ENCODE measurements at places on chromosomes 1 and 21.

- DNase-seq = no peak
These were observed 96.9 kb downstream of the RGL1 start for GRCh38 chr1:183901748-183902330.

DNA sequence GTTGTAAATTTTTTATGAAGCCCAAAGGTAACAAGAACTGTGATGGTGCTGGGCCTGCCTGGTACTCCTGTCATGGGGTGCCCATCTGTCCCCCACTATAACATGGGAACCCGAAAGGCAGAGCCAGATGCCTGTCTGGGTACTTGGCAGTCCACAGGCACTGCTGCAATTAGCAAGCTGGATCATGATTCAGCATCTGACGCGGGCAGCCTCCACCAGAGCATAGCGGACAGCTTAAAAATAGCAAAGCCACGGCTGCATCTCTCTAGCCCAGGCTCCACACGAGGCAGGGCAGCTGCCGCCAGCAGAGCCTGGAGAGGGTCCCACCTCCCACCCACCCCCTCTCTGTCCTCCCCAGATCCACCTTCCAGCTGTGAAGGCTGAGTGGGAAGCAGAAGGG lies 22.9 kb downstream of the SUSD4 start:
- no peak for DNase-seq

GRCh38 chr1:173356191-173356762 lies 120.9 kb upstream of the PRDX6 start:
- DNase-seq = no peak

DNA sequence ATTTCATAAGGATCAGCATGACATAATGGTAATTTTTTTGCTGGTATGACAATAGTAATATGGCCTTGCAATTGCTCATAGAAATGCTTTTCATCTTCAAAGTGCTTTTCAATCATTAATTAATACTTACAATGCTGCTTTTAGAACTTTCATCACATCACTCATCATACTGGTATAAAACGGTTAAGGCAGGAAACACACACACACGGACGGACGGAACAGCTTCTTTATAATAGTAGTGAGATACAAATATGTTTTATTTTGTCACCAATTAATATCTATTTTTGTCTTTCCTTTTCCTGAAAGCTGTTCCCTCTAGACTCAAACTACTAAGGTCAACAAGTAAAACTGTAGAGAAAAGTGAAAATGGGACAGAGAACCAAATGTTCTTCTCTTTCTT lies 353.9 kb upstream of the PKN2 start:
- no peak for DNase-seq

DNA sequence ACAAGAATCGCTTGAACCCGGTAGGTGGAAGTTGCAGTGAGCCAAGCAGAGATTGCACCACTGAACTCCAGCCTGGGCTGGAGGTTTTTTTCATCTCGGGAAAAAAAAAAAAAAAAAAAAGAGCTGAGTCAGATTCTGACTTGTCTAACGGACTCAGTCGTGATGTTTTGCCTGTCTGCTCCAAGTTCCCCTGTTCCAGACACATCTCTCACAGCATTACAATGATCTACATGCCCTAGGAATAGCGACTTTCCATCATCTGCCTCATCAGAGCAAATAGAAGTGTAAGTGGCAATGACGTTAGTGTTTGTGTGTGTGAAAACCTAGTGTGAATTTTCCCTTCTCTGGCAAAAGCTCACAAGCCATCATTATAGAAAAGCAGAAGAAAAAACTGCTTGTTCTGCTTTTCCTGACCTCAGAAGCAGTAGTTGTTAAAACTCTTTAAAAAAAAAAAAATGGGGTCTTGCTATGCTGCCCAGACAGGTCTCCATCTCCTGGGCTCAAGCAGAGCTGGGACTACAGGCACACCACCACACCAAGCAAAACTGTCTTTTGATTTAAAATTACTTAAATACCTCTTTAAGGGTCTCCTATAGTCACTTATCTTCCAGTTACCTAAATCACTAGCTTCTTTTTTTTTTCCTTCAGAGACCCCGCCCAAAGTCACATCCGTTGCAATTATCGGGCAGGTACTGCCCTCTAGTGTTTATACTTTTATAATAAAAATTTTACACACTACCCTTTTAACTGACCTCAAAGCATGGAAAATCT lies 37.3 kb downstream of the PLEKHO1 start:
- DNase-seq = peak; percentile 48

DNA sequence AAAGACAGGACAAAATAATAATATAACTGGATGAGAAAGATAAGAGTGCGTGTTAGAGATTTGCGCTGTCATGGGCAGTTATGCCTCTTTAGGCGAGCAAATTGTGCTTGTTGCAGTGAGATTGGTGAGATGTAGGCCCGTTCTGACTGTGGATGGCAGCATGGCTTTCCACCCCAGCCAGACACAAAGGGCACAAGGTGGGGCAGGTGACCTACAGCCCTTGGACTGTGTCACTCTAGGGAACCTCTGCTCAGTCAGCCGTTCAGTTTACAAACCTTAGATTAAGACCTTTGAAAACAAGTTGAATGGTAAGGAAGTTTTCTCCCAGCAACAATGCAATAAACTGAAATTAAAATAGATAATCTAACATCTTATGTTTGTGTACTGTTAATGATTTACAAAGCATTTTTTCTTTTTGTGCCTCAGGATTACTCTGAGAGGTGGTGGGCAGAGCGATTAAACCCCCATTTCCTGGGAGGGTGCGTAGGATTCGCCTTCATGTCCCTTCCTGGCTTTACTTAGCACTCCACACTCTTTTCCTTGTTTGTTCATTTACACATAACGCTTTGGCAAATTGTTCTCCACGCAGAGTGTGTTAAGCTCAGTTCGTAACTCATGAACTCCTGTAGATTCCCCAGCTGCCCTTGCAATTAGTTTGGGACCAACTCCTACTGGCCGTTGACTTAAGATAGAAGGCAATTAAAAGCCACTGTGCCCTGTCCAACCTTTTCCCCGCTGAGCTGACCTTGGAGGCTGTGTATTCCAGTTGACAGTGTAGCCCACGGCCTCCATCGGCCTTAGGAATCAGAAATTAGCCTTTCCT lies 58.1 kb upstream of the IGSF5 start:
- DNase-seq = no peak

DNA sequence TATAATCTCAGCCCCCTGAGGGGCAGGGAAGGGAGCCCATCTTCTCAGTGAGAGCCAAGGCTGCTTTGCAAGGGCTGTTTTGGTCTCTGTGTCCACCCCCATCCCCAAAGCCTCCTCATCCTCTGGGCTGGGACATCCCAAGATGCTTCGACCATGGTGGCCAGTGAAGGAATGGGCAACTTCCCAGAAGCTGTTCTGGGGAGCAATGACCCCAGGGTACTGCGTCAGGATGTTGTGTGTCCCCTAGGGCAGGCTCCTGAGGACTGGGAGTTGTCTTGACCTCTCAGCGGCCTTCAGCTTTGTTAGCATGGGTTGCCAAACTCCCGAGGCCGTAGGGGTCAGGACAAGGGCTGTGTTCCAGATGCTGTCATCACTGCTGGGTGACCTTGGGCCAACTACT lies 238.4 kb upstream of the POU3F1 start:
- DNase-seq = no peak

- no peak for DNase-seq
These were observed 716.2 kb downstream of the NCAM2 start for GRCh38 chr21:21714426-21714825.

- DNase-seq = no peak
These were observed 14.2 kb downstream of the BATF3 start for GRCh38 chr1:212685429-212685828.

GRCh38 chr1:4178501-4179113 lies 278.5 kb upstream of the C1orf174 start:
- DNase-seq = no peak

DNA sequence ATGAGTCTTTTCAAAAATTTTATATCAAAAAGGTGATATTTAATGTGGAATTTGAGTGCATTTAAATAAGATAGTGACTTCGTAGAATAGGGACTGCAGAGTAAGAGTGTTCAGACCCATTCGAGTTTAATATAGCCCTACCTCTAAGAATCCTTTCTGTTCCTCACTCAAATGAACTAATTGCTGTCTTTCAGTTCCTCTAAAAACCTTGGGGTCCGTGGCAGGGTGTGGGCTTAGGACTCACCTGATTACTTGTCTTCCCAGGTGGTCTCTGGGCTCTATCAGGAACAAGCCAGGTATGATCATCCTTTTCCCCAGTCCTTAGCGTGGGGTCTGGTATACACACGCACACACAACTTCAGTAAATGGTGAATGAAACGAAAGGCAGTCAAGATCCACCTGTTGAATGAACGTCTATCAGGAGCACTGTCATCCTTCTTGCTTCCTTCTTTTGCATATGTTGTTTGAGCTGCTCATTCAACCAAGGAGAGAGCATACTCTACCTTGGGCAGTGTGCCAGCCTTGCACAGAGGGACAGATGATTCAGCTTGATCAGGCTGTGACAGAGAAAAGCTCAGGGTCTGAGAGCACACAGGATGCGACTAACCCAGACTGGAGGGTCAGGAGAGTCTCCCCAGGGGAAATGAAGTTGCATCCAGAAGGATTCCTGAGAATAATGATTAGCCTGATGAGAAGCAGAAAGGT lies 1.2 kb upstream of the RNF11 start:
- DNase-seq = peak; percentile 62

DNA sequence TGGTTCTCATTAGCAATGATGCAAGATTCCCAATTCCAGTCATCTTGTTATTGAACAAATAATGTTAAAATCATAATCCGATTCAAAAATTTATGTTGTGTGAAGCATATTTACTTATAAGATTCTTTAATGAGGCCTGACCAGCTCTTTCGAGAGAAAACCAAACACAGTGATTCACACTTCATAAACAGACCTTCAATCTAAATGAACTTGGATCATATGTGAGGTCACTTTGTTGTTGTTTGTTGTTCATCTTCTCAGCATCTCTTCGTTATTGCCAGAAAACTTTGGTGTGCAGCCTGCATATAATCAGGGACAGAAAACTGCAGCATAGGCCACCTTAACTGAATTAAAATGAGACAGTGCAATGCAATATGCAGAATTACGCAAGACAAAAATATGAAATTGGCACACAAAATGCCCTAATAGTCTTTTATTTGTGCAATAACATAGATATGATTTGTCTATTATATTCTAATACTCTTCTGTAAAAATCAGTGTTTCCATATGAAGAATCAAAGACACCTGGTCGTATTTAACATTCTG lies 30.1 kb downstream of the NCAM2 start:
- no peak for DNase-seq

- DNase-seq = no peak
These were observed 381.2 kb downstream of the PTPRC start for GRCh38 chr1:199020051-199020450.

DNA sequence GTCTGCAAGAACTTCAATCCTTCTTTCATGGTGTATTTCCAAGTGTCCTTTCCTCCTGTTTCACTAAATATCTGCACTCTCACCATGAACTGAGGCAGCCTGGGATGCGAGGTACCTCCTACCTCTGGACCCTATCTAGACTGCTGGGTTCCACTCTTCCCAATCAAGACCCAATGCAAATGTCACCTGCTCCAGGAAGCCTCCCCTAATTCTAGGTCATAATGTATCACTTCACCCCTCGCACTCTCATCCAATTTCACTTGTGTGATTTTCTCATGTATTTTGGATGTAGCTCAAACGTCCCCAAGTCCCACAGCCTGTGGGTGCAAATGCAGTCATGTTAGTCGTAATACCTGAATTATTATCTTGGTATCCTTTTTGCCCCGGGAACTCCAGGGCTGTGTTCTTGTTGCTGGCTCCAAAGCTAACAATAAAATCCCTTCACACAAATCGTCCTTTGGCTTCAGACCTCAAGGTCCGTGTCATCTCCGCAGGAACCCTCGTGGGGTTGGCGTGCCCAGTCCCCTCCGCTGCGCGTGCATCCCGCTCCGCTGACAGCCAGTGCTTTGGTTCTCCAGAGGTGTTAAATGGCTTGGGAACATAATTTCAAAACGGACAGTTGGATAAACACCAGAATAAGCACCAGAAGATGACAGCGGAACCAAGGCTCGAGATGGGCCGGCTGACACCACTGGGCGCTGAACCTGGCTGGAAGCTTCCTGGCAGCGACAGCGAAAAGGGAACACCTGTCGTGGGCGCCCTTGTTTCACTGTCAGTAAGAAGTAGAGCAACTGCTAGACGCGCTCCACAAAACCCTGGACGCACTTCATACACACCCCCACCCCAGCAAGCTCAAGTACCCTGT lies 1.0 kb upstream of the BACH1 start:
- no peak for DNase-seq

DNA sequence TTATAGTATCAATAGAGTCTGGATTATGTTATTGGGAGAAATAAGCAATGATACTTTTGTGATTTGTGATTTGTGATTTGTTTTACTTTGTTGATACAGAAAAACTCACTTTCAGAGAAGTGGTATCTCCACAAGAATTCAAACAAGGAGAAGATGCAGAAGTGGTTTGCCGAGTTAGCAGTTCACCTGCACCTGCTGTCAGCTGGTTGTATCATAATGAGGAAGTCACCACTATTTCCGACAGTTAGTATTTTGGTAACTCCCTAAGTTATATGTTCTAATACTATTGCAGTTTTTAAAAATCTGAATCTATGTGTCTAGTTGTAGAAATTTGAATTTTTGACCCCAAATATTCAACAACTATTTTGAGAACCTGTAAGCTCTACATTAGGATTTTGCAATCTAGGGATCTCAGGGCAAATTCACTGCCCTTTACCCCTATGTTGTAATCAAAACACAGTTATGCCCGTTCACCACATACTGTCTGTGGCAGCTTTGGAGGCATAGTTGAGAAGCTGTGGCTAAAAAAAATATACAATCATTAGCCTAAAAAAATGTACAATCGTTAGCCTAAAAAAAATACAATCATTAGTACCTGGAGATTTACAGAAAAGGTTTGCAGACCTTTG lies 288.1 kb downstream of the NCAM2 start:
- DNase-seq = no peak

DNA sequence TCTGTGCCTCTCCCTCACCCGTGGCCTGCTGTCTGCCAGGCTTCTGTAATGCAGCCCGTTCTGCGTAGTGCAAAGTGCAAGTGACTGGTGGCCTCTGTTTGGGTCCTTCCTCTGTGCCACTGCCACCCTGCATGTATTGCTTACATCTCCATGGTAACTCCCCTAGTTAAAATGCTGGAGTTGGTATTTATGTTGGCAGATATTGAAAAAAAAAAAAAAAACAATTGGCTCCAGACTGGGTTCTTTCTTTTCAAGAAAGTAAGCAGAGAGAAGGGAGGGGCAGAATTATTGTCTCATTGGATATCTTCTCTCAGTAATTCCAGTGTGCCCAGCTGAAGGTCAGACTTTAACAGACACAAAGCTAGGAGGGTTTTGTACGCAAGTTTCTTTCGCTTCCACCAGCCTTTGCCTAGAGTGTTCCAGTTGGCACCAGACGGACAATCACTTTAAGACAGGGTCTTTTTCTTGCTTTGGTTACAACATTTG lies 242.3 kb downstream of the PBX1 start:
- no peak for DNase-seq
